Stimulated activated CD8-positive, alpha-beta memory T cell treated with anti-CD3 and anti-CD28 coated beads, Interleukin-4, amount 100 ng/mL, for 1 hour (primary cell): ENCODE measurements at places on chromosomes 6 and 20.

DNA sequence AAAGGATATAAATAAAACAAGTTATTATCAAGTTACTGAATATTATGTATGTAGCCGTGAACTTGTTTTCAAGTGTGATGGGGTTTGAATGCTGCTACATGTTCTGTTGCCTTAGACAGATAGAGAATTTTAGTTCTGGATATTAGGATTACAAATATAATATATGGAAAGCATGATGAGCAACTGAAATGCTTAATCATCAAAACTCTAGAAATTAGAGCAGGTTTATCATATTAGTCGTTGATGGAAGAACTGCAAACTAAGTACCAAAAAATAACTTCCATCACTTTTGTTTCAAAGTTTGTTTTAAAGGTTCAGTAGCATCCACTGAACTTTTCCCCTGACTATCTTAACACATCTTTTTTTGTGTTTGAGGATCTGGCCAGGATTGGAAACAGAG is 49.1 kb upstream of the CCN2 start:
- DNase-seq: no peak

DNA sequence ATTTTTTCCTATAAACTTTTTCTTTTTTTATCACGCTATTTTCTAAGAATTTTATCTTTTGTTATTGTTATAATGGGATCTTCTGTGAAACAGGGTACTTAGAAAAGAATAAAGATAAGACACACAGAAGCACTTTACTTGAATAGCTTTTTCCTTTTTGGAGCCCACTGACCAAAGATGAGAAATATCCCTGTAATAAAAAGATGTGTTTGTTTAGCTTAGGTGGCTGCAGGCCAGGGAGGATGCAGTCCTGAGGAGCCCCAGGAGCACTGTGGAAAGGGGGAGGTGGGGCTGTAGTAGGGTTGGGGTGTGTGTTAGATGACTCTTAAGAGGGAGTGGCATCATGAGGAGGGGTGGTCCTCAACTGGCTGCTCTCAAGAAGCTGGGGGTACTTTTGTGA is 128.6 kb downstream of the ARID1B start:
- no peak for DNase-seq

DNA sequence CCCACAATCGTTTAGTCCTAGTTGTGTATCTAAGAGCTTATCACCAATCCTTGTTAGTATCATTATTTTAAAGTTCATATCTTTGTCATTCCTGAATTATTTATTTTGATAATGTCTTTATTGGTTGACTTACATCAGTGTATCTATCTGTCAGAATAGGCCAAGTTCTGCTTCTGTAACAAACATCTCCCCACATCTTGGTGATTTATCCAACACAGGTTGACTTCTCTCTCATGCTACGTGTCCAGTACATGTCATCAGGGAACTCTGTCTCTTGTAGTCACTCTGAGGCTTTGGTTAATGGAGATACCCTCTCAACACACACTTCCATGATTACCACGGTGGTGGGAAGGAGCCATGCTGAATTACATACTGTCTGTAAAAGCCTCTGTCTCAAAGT is 38.4 kb downstream of the BANF2 start:
- DNase-seq: no peak

DNA sequence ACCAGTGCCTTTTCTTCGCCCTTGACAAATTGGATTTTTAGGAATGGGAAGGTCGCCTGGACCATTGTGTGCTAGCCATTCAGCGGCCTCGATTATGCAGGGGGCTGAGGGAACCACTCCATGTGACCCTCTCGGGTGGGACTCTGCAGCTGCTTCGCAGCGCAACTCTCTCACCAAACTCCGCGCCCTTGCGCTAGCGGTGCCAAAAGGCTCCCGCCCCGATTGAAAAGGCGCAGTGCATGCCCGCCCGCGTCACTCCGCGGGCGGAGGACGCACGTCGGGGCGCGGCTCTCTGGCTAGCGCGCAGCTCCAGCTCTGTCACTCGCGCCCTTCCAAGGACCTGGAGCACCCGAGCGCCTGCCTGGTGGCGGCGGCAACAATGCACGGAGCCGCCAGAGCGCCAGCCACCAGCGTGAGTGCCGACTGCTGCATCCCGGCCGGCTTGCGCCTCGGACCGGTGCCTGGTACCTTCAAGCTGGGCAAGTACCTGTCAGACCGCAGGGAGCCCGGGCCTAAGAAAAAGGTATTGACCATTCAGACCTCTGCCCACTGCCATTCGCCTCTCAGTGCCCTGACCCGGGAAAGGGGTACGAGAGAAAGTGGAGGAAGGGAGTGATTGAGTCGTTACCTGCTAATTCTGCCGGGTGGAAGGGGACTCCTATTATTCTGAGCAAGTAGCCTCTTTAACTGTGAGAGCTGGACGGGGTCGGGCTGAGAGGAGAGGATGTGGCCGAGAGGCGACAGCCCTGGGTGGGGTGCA is at the start of gene PRDM13:
PRDM13 (plus strand) TSS at position 178 of the 760 bp plus-strand sequence; CDS start at position 380, 202 bp downstream.
- no peak for DNase-seq
